KG1 (cell line): ENCODE measurements at places on chromosomes 2 and 18.

- DNase-seq, result peak; percentile 58
Observed at GRCh38 chr2:96336104-96336775, 674 bp downstream of the NCAPH start.

GRCh38 chr2:235049069-235049468 lies 97.3 kb downstream of the SH3BP4 start:
- no peak for DNase-seq

- DNase-seq, result no peak
Observed at GRCh38 chr2:11028407-11028916, 116.7 kb downstream of the KCNF1 start.

- no peak for DNase-seq
Observed at GRCh38 chr2:132896073-132896472, 226.1 kb upstream of the LYPD1 start.

GRCh38 chr2:190443778-190444481 lies 35.8 kb downstream of the MFSD6 start:
- DNase-seq, result no peak

- DNase-seq, result no peak
Observed at GRCh38 chr2:42937171-42937875, 144.9 kb upstream of the HAAO start.

- DNase-seq, result no peak
Observed at GRCh38 chr2:138536302-138536701, 34.7 kb downstream of the SPOPL start.
